ENCODE measurements at places on chromosomes 12 and 14.
A peak's percentile ranks its signal among the peaks of the same experiment; 100 is the strongest.

- no peak for DNase-seq
Measured at GRCh38 chr14:67313153-67313552, 46.5 kb downstream of the ATP6V1D start.

DNA sequence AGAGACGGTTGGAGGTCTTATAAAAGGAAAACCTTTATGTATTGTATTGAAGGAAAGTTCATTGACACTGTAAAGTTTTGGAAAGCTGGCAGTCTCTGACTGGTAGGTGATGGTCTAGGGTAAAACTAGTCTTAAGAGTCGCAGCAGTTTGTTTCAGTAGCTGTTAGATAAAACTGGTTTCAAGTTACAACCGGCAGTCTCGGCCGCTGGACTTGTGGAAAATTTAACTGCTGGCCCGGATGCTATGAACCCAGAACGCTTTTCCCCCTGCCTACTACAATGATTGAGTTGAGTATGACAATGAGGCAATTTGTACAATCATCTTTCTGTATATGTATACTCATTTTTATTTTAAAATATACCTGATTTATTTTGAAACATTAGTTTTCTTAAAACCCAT, 1426.9 kb downstream of the AACS start:
- no peak for DNase-seq

DNA sequence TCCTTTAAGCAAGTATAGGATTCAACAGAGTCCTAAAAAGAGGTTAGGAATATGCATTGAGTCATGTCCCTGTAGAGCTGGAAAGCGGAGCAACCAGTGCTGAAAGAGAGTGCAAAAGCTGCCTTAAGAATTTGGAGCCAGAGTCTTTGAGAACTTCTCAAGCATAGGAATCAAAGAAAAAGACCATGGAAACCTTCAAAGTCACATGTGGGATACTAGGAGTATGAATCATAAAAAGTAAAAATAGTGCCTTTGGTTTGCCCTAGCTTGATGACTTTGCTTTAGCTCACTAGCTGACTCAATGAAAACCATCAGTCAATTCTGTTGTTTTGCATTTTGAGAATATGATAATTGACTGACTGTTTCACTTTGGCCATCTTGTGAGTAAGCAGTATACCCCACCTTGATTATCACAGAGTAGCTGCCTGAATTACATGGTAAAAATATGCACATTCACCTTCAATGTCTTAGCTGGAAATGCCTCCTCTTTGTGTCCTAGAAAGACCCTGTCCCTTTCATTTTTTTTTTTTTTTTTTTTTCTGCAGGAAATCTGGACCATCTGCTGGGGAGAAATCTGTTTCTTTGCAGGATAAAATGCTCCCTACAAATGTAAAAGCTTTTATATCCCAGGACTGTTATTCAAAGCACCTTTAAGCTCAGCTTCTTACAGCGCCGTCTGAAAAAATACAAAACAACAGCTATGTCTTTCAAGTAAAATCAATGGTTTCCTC, 248.6 kb upstream of the KRR1 start:
- DNase-seq: no peak

DNA sequence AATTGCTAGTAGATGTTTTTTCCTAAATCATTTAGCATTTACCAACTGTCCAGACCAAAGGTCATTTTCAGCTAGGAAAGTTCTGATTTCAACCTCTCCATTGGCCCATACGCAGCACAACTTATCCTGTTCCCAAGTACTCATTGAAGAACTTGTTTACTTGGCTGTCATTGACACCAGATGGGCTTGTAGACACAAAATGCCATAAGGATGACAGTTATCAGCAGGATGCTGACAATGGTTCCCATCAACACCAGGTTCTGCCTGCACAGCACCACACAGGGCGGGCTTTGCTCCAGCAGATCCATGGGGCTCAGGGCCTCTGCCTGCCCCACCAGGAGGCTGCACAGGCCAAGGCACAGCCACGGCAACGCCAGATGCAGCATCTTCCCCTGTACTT, 36.5 kb upstream of the TMPRSS12 start:
- no peak for DNase-seq

DNA sequence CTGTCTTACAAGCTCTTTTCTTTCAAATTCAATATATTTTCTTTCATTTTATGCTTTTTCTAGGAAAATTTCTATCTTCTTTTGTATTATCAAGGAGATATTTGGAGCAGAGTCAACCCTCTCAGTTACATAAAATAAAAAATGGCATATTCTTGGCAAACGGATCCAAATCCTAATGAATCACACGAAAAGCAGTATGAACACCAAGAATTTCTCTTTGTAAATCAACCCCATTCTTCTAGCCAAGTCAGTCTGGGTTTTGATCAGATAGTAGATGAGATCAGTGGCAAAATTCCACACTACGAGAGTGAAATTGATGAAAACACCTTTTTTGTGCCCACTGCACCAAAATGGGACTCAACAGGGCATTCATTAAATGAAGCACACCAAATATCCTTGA, 20.6 kb downstream of the PIK3C2G start:
- DNase-seq: no peak

DNA sequence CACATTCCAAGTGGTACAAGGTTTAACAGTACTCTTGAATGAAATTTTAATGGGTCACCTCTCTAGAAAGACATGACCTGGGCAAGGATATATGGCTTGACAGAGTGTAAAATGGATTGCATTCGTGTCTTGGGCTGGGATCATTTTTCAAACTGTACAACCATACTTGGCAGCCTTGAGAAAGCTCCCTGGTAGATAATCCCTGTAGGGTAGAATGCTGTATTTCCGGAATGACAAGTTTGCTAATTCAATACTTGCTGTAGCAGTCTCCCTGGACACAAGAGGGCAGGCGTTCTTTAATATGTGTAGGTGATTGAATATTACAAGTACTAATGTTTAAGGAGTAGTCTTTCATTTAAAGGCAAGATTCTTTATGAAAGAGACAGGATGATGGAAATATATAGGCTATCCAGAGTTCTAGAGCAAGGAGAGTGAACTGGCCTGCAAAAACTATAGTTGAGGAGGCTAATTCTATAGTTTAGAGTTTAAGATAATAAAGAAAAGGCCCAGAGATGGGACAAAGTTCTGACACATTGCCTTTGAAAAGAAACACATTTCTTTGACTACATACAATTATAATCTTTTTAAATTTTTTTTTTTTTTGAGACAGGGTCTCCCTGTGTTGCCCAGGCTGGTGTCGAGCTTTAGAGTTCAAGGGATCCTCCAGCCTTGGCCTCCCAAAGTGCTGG, 53.4 kb downstream of the PLBD1 start:
- peak; percentile 77 for DNase-seq

GRCh38 chr14:49621114-49621881, 699 bp downstream of the MGAT2 start:
- peak; percentile 67 for DNase-seq

DNA sequence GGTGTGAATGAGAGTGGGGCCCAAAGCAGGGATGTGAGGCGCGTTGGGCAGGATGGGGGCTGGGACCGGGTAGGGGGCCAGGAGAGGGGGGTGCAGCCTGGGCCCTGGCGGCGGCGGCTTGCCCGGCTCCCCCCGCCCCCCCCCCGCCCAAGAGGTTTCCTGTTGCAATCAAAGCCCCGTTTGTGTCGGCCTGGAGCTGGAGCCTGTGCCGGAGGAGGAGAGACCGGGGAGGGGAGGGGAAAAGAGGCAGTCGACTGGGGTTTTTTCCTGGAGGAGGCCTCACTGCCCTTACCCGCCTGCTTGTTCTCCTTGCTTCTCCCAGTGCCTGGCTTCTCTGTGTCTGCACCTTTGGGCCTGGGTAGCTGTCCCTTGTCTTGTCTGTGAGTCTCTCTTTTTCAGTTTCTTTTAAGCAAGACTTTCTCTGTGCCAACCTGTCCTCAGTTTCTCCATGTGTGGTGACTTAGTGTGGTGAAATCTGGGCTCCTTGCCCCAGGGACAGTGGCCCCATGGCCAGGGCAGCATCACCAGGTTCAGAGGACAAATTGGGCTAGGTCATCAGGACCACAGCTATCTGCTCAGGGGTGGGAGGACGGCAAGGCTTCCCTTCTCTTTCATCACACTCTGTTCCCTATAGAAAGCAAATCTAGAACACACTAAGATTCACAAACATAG, 8.5 kb downstream of the RARG start:
- no peak for DNase-seq

GRCh38 chr12:51598156-51598555, 7.1 kb downstream of the SCN8A start:
- DNase-seq: no peak

GRCh38 chr12:1795785-1796514, 24.4 kb upstream of the LRTM2 start:
- DNase-seq: peak; percentile 95

- no peak for DNase-seq
Measured at GRCh38 chr14:62957562-62957961, 87.7 kb downstream of the KCNH5 start.

GRCh38 chr14:31501870-31502269, 14.0 kb upstream of the GPR33 start:
- no peak for DNase-seq

DNA sequence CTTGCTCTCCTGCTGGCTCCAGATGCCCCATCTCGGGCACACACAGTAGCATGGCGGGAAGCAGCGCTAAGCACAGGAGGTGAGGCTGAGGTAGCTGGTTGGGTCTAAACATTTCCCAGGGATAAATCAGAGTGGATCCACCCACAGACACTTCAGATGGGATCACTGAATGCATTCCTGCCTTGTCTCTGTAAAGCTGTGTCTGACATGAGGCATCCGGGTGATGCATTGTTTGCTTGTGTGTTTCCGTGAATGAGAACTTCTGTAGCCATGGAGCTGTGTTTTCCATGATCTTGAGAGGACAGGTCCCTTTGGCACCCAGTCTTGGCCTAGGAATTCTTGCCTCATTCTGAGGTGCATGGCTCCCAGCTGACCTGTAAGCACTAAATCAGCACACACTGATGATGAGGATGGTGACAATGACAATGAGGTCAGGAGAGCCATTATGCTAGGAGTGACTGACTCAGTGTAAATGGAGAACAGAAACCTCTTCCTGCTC, 6.7 kb upstream of the KRT75 start:
- no peak for DNase-seq

DNA sequence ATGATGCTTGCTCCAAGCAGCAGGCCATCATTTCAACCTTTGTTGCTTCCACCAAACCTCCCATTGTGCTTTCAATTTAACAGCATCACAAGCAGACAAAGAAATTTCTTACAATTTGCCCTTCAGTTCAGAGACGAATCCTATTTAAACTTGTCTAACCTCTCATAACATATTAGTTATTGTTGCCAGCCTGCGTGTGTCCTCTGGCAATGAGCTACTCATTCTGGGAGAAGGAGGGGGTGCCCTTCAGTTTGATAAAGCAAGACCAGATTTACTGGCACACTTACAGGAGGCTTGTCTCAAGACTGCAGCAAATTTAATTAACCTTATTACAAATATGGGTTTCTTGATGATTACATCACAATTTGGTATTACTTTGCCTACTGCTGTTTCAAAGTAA, 203.6 kb upstream of the SOX5 start:
- no peak for DNase-seq

GRCh38 chr12:6224550-6224949, 24.4 kb downstream of the CD9 start:
- no peak for DNase-seq

DNA sequence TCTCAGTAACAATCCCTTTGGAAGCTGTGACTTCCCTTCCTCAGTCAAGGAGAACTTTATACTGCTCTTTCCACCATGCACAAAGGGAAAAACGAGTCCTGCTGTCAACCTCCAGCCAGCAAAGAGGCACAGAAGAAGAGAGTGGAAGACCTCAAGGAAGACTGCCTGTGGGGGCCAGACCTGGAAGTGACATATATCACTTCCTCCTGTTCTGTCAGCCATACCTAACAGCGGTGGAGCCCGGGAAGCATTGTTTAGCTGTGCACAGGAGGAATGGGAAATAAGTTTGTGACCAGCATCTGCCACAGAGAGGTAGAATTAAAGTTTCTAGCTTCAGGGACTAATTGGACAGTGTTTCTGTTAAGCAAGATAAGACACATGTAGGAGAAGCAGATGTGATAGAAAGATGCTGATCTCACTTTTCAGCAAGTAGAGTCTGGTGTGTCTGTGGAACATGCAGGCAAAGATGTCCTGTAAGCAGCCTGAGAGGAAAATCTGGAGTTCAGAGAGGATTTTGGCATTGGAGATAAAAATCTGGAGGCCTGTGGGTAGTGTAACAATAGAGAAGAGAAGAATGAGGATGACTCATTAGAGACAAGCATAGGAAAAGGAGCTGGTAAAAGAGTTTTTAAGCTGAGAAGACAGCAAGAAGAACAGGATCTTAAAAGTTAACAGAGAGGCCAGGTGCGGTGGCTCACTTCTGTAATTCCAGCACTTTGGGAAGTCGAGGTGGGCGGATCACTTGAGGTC, 141.6 kb upstream of the CPSF6 start:
- no peak for DNase-seq

GRCh38 chr14:35470755-35471154, 63.2 kb upstream of the INSM2 start:
- no peak for DNase-seq

DNA sequence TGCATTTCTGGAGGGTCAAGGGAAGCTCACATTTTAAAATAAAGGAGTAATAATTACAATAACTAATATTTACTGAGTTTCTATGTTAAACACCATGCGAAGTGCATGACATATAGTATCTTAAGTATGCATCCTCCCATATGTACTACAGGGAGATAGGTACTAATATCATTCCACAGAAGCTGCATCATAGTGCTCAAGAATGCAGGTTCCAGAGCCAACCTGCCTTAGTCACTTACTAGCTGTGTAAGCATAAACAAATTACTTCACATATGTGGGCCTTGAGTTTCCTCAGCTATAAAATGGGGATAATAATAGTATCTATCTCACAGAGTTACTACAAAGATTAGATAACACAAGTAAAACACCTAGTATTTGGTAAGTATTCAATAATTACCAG, 18.3 kb downstream of the ARMH4 start:
- DNase-seq: no peak

- no peak for DNase-seq
Measured at GRCh38 chr14:69816216-69816615, 19.2 kb upstream of the SLC10A1 start.

DNA sequence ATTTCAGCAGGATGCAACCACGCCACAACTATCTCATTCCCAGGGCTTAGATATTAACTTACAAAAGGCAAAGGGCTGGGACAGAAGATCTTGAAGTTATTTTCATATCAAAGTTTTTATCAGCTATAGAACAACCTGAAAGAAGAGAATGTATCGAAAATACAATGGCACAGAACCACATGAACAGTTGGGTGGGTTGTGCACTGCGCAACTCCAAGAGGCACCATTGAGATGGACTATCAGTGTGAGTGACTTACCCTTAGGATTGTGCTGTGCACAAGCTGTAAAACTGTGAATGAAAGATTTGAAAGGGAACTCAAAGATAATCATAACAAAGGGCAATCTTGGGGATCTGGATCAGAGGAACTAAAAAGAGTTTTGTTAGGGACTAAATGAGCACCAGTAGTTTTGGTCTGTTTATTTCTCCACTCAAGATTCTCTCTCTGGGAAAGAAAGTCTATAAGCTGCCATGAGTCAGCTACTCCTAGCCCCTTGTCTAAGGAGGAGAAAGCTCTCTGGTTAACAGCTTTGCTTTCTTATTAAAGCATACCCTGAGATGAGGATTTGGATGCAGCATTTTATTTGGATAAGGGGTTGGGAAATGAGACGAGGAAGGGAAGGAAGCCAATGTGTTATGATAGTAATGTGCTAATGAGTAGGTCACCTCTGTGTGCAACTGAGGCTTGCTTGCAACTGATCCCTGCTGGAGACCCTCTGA, 62.2 kb downstream of the TBX5 start:
- no peak for DNase-seq

GRCh38 chr12:49865782-49866135, 22.9 kb upstream of the BCDIN3D start:
- DNase-seq: no peak
